ENCODE measurements at places on chromosomes 5 and 9.

- peak; percentile 80 for DNase-seq
Observed at GRCh38 chr9:35616681-35617459, 1.3 kb downstream of the CD72 start.

GRCh38 chr9:134515026-134515821 is 126.4 kb upstream of the COL5A1 start:
- peak; percentile 7 for DNase-seq

DNA sequence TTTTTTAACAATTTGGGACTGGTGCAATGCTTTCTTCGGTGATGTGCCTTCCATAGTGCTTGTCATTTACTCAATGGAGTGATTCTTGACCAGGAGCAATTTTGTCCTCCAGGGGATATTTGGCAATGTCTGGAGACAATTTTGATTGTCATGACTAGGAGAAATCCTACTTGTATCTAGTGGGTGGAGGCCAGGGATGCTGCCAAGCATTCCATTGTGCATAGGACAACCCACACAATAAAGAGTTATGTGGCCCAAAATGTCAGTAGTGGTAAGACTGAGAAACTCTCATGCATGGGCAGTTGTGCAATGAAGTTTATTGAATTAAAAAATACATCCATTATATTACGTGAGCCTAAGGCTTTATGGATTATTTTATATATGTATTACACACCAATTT is 70.5 kb downstream of the FOCAD start:
- no peak for DNase-seq

- no peak for DNase-seq
Observed at GRCh38 chr9:38337706-38338264, 54.7 kb upstream of the ALDH1B1 start.

DNA sequence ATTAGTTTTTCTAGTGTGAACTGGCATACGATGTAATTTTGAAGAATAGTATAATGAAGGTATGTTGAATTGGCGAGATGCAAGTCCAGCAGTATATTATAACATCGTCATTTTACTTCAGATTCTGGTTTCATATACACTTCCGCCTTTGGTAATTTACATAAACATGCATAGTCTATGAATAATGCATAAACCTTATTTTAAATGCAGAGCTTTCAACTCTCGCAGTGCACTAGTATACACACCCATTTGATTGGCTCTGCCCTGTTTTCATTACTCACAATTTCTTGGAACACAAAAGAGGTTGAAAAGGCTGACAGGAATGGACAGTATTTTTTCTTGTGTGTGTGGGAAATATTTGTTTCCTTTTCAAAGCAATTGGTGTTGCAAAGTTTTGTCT is 128.9 kb upstream of the CCNH start:
- DNase-seq = no peak

- DNase-seq = no peak
Observed at GRCh38 chr9:105332471-105332870, 88.0 kb downstream of the SLC44A1 start.

DNA sequence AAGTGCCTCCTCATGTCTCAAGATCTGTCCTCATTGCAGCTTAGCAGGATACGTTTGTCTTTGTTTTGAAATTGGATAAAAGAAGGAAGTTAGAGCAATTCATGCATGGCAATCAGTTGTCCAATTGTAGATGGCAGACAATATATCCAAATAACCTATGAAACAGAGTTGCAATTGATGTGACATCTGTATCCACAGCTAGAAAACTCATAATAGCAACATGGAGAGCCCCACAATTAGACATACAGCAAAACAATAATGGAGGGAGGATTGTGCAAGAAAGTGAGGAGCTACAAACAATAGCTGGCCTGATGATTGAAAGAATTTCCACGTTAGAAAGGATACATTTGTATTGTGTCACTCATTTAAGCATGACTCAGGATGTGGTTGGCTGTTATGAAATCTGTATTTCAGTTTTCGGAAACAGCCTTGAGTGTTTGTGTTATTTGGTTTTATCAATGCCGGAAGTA is 132.0 kb downstream of the FAM174A start:
- DNase-seq = peak; percentile 83

DNA sequence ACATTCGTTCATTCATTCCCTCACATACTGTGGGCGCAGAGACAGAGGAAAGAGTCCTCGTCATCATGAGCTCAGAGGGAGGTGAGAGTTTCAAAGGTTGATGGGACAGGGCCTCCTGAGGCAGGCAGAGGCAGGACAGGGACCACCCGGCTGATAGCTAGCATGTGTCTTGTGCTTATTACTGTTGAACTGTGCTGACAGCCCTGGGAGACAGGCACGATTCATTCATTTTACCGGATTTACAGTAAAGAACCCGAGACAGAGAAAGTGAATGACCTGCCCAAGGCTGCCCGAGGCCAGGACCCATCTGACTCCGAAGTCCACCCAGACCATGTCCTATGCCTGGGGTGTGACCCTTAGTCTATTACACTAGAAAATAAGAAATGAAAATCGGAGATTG is 4.9 kb upstream of the FAM163B start:
- no peak for DNase-seq

DNA sequence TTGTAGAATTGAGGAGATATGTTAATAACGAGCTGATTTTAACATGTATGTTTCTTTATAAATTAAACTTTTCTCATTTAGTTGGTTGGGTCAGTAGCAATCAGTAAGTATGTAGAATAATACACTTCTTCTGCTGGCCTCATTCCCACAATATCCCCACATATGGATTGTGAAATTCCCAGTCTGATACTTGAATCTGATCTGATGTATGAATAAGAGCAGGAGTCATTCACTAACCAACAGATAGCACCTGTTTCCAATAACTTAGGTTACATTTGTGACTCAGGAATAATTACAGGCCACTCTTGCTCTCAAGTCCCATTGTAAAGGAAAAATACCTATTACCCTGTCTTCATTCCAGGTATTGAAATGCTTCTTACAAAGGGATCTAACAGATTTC is 23.9 kb downstream of the SLC36A1 start:
- no peak for DNase-seq

GRCh38 chr5:72552041-72552557 is 44.9 kb upstream of the ZNF366 start:
- DNase-seq = no peak

- no peak for DNase-seq
Observed at GRCh38 chr9:6592231-6592630, 53.3 kb downstream of the GLDC start.

- no peak for DNase-seq
Observed at GRCh38 chr5:73183000-73183399, 10.0 kb downstream of the TMEM174 start.

GRCh38 chr9:104322596-104322995 is 181.5 kb upstream of the OR13F1 start:
- DNase-seq = no peak

DNA sequence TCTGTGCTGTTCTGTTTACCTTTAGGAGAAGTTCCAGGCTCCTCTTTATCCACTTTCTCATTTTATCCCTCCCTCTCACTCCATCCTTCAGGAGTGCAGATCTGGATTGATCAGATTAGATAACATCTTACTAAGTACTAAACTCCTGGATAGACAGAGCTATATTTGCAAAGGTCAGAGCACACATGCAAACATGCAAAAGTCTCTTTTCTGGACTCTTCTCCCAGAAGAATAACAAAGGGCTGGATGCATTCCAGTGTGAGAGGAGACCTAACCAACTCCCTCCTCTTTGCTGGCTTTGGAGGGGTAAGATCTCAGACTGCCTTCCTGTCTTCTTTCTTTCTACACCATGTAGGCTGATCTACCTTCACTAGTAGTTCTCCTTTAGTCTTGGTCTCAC is 21.4 kb downstream of the GARNL3 start:
- no peak for DNase-seq

DNA sequence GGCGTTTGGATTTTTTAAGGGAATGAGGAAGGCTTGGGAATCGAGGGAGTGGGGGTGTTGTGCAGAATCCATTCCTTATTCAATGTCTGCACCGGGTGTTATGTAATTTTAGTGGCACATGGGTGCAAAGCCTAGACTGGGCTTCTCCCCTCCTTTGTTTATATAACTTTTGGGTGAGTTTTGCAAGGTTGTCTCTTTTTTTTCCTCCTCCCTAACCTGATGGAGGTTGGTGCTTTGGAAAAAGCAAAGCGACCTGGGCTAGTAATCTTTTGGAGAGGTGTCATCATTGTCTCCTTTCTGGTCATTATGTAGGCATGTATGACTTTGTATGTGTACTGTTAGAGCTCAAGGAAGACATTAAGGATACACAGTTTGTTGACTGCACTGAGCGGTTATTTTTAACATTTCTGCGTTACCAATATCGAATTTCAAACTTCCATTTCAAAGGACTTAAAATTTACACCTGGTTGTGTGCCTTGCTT is 3.1 kb downstream of the SMARCA2 start:
- DNase-seq = peak; percentile 9

DNA sequence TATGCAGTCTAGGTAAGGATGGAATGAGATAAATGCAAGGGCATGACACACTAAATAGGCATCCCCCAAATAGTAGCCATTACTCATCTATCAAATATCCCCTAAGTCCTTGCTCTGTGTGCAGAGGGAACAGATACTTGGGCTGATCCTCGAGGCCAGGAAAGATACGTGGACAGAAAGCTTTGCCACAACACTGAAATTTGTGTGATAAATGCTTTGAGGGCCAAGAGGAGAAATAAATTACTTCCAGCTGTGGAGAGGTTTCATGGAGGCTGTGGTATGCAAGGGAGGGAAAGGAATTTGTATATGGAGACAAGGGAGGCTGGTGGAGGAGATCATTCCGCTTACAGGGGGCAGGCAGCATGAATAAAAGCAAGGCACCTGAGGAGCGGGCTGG is 18.5 kb downstream of the ATOX1 start:
- no peak for DNase-seq

DNA sequence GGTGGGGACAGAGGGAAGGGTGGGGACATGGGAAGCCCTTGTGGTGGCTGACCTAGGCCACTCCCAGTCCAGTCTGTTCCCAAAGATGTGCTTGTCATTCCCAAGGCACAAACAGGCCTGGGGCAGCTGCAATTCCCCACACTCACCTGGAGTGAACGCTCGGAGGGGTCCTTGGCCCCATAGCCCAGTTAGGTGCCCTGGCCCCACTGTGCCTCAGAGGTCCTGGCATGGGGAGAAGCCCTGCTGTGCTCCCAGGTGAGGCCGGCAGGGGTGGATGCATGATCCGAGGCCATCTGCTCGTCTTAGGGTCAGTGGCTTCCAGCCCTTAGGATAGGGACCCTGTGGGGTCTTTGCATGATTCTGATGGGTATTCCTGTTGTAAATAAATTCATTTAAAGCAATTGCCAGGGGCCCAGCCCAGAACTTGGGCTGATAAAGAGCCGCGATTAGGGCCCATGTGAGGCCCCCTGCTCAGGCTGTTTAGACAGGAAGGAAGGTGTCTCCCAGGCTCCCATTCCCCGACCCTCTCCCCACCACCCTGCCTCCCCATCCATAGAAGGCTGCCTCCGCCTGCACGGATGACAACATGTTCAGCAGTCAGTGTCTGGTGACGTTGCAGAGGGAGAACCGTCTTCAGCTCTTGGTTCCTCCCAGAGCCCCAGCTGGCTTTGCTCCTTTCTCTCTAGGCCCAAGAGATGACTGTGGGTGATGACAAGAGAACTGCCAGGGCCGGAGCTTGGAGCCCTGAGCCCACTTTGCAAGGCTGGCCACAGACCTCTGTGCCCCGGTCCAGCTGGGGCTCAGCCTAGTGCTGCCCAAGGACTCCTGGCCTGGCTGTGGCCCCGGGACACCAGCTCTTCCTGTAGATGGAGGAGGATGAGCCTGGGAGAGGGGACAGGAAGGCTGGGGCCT is 28.4 kb upstream of the IRX4 start:
- DNase-seq = no peak

- DNase-seq = peak; percentile 16
Observed at GRCh38 chr9:89883401-89884341, 278.9 kb downstream of the GADD45G start.

DNA sequence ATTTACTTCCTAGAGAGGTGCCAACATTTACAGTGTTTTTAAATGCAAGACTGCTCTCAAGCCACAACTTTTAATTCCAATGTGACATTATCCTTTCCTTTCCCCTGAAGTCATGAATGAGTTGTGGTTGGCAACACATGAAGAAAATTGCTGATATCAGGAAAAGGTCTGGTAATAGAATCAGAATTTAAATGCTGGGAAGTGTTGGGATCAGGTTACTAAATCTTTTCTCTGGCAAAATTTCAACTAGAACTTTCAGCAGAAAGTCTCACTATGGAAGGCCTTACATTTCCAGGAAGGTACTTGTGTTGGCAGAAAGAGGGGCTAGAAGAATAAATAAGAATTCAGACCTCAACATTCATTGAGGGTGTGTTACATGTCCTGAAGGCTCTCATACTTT is 10.6 kb upstream of the SLC44A1 start:
- DNase-seq = no peak

DNA sequence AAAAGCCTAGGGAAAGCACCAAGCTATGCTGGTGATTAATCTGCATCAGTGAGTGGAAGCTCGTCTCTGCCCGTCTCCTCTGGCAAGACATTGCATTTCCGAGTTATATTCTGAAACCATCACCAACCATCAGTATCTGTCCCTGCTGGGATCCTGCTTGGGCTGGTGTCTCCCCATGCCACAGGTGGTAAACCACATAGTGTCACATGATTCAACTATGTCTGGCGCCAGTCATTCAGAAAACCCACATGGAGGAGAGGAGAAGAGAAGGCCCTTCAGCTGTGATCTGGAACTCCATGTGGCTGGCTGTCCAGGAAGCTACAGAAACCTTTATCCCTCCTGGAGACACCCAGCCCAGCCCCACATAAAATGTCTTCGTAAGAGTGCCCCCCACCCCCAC is 4.8 kb downstream of the IL9 start:
- DNase-seq = no peak

DNA sequence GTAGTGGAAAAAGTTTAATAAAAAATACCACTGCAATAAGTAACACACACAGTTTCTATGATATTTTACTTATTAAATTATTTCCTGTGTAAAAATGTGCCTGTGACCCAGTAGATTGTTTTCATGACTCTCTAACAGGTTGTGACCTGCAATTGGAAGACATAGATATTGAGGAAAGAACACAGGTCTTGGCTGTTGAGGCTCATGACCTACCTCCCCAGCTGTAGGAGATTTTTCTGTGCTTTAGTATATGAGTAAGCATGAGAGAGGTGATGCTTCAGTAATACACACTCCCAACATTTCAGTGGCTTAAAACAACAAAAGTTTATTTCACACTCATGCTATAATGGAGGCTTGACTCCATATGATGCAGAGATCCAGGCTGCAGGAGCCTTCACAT is 47.3 kb upstream of the TNC start:
- no peak for DNase-seq

GRCh38 chr5:179124853-179125788 is 64.9 kb downstream of the ZNF354C start:
- DNase-seq = no peak

DNA sequence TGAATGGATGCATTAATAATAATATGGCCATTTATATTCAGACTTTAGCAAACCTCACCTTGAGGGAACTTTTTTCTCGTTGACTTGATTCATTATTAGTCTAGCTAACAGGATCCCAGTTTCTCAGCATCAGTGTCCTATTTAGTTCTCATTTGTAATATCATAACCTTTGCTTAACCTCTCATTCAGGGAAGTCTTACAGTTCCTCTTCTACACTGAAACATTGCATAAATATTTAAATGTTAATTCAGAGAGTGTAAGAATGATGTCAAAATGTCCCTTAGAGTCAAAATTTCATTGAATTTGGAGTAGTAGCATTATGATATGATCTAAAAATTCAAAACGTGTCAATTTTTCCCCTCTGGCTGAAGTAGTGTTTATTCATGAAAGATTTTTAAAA is 650.1 kb downstream of the EFNA5 start:
- no peak for DNase-seq

GRCh38 chr5:1386274-1386717 is 41.4 kb upstream of the CLPTM1L start:
- DNase-seq = peak; percentile 56

All from suppressor macrophage treated with lipopolysaccharide for 4 hours (primary cell).